ENCODE measurements at places on chromosomes 12 and 14.

DNA sequence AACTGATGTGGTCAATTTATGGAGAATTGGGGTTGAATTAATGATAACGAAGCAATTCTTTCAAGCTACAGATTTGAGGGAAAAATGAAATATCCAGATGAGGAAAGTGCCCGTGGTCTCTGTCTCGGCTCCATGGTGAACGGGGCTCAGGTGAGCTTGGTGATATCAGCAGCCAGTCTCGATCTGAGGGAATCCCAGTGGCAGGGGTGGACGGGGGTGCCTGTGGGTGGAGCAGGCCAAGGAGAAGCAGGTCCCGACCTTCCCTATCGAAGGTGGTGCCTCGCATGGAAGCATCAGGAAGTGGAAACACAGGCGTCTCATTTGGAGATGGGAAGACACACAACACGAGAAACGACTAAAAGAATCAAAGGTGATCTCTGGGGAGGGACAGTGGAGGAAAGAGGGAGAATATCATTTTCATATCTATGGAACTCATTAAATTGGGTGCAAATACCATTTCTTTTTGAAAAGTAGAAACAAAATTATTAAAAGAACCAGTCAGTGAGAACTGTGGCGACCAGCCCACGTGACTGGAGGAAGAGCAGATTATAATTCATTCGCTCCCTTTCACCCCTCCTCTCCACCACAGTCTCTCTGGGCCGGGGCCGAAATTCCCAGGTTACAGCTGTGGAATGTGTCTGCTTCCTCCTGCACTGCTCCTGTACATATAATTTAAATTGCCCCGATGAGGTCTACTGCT lies 354.3 kb upstream of the SFSWAP start:
- H3K4me3 ChIP-seq: no peak overlapping the region
- no peak for DNase-seq
- H3K27me3 ChIP-seq: no peaks in the 10 kb centered on the region
- no peaks in the 10 kb centered on the region for H3K4me1 ChIP-seq
- no peaks in the 10 kb centered on the region for H3K36me3 ChIP-seq

DNA sequence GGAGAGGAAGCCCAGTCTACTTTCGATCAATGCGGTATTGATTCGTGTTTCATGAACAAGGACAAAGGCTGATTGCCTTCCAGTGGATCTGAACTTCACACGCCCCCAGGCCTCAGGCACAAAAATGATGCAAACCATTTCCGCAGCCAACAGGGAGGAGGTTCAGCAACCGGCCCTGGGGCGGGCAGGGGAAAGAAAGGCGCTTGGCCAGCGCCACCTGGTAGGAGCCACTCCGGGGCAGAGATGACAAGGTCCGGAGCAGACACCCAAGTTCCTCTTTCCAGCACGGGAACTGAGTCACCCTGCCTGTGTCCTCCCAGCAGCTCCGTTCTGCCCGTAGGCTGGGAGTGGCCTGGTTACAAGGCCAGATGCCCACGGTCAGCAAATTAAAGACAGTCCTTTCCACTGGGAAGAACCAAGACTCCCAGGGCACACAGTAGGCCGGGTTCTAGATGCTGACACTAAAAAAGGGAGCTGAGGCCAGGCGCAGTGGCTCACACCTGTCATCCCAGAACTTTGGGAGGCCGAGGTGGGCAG lies 136.3 kb downstream of the SCARB1 start:
- H3K4me1 ChIP-seq: peaks cover 8% of the 10 kb centered on the region
- H3K36me3 ChIP-seq: no peaks in the 10 kb centered on the region
- H3K27me3 ChIP-seq: no peaks in the 10 kb centered on the region
- peak; percentile 91 for DNase-seq
- H3K27ac ChIP-seq: no peak overlapping the region
- H3K4me3 ChIP-seq: no peak overlapping the region

- no peaks in the 10 kb centered on the region for H3K4me1 ChIP-seq
- no peaks in the 10 kb centered on the region for H3K27me3 ChIP-seq
- H3K36me3 ChIP-seq: no peaks in the 10 kb centered on the region
- H3K4me3 ChIP-seq: no peak overlapping the region
Observed at GRCh38 chr14:45492876-45493275, 239.9 kb upstream of the MIS18BP1 start.

GRCh38 chr12:123076604-123077297 lies 74.1 kb downstream of the PITPNM2 start:
- peaks cover 23% of the 10 kb centered on the region for H3K4me1 ChIP-seq
- H3K27me3 ChIP-seq: no peaks in the 10 kb centered on the region
- peaks cover 4% of the 10 kb centered on the region for H3K36me3 ChIP-seq
- DNase-seq: no peak

- H3K4me1 ChIP-seq: no peaks in the 10 kb centered on the region
- H3K27me3 ChIP-seq: peaks cover 5% of the 10 kb centered on the region
- no peak overlapping the region for H3K27ac ChIP-seq
- no peak overlapping the region for H3K4me3 ChIP-seq
Observed at GRCh38 chr12:97425380-97425779, 37.2 kb upstream of the RMST start.

- H3K4me1 ChIP-seq: peaks cover 63% of the 10 kb centered on the region
- no peak overlapping the region for H3K4me3 ChIP-seq
- H3K27me3 ChIP-seq: no peaks in the 10 kb centered on the region
Observed at GRCh38 chr12:9740106-9740750, 7.3 kb upstream of the CLECL1 start.

DNA sequence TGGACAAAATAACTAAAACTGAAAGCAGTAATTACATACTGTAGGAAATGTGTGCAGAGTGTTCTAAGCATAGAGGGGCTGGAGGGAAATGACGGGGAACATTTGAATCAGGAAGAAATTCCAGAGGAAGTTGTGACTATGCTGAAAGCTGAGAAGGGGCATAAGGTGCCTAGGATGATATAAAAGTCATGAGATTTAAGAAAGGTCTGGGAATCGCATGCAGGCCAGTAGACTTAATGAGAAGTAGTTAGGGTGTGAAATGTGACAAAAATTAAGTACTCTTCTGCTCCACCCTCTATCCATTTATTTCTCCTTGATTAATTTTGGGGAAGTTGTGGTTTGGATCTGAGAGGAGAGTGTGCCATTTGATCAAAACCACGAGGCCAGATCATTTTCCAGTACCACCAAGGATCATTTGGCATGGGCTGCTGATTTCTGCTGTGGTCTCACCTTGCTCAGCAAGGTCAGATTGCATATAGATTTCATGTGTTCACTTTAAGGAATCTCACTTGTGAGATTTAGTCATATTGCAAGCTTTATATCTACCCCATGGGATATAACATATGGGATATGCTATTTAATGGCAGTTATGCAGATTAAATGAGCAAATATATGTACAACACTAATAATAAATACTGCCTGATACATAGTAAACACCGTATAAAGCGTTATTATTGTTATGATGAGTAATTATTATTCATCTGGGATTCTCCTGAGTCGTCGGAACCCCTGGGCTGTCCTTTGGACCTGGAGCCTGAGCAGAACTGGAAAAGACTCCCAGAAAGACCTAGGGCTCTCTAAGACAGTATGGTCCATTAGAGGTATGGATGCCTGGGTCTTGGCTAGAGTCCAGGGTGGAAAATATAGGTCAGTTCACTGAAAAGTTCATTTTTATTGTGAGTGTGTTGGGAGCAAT lies 72.3 kb downstream of the SRGAP1 start:
- no peaks in the 10 kb centered on the region for H3K27me3 ChIP-seq
- DNase-seq: peak; percentile 39
- H3K27ac ChIP-seq: no peak overlapping the region
- H3K36me3 ChIP-seq: no peaks in the 10 kb centered on the region

DNA sequence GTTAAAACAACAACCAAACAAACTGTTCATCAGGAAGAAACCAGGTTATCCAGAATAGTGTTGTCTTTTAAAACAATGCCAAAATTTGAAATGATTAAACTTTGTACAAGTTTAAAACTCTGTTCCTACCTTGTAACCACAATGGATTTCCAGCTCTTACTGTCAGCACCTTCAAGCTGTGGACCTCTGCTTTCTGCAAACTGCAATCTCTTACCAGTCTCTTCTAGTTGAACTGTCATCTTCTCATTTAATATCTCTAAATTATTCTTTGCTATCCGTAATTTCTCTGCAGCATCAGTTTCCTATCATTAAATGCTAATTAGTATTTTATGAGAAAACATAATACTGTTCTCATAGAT lies 29.5 kb upstream of the C12orf50 start:
- DNase-seq: no peak
- no peaks in the 10 kb centered on the region for H3K27me3 ChIP-seq
- no peaks in the 10 kb centered on the region for H3K4me1 ChIP-seq
- no peak overlapping the region for H3K4me3 ChIP-seq

GRCh38 chr14:63594455-63595372 lies 47.0 kb downstream of the WDR89 start:
- H3K27me3 ChIP-seq: no peaks in the 10 kb centered on the region
- DNase-seq: no peak
- no peaks in the 10 kb centered on the region for H3K4me1 ChIP-seq
- H3K4me3 ChIP-seq: no peak overlapping the region
- no peak overlapping the region for H3K27ac ChIP-seq
- peaks cover 12% of the 10 kb centered on the region for H3K36me3 ChIP-seq

- no peaks in the 10 kb centered on the region for H3K27me3 ChIP-seq
- no peak overlapping the region for H3K4me3 ChIP-seq
- H3K36me3 ChIP-seq: no peaks in the 10 kb centered on the region
- DNase-seq: no peak
- H3K4me1 ChIP-seq: no peaks in the 10 kb centered on the region
Observed at GRCh38 chr12:22598141-22598762, 26.7 kb upstream of the ETNK1 start.
